ENCODE measurements at places on chromosomes 4 and X. TPM values are rescaled to one million over a fixed set of nuclear protein-coding genes. Genes with fewer than 3 reads are reported as not detected.

SLC9A6 gene
- total RNA-seq = 15.8 TPM

SRPX gene
- 8.3 TPM for total RNA-seq

SPRY1 gene
- 38.5 TPM for total RNA-seq

ZNF718 gene
- 12.0 TPM for total RNA-seq

PNMA5 gene
- total RNA-seq = not detected

CYSLTR1 gene
- 0.36 TPM for total RNA-seq

TECRL gene
- not detected for total RNA-seq

LUZP4 gene
- total RNA-seq = not detected

TMEM35A gene
- total RNA-seq = 0.13 TPM

ADGRG4 gene
- not detected for total RNA-seq

SLC26A1 gene
- total RNA-seq = not detected

GPR50 gene
- total RNA-seq = not detected

CCDC110 gene
- total RNA-seq = not detected

Data from SJCRH30 (cell line).